Mesenchymal stem cell (in vitro differentiated cells and primary cell): ENCODE measurements at places on chromosomes 11 and 22.

GRCh38 chr11:86303257-86303656, 1.2 kb downstream of the HIKESHI start:
- no peaks in the 10 kb centered on the region for H3K36me3 ChIP-seq
- H3K27me3 ChIP-seq = no peaks in the 10 kb centered on the region
- no peaks in the 10 kb centered on the region for H3K4me1 ChIP-seq
- DNase-seq = peak; percentile 23

GRCh38 chr11:133402551-133402950, 129.8 kb downstream of the OPCML start:
- no peak for DNase-seq
- no peaks in the 10 kb centered on the region for H3K36me3 ChIP-seq
- H3K4me3 ChIP-seq = no peak overlapping the region
- H3K27ac ChIP-seq = no peak overlapping the region

GRCh38 chr22:19290400-19291217, 910 bp downstream of the CLTCL1 start:
- H3K27ac ChIP-seq = no peak overlapping the region
- H3K36me3 ChIP-seq = no peaks in the 10 kb centered on the region
- peaks cover 20% of the 10 kb centered on the region for H3K4me1 ChIP-seq
- peak; percentile 42 for DNase-seq
- H3K4me3 ChIP-seq = peak overlapping the region; percentile 86

DNA sequence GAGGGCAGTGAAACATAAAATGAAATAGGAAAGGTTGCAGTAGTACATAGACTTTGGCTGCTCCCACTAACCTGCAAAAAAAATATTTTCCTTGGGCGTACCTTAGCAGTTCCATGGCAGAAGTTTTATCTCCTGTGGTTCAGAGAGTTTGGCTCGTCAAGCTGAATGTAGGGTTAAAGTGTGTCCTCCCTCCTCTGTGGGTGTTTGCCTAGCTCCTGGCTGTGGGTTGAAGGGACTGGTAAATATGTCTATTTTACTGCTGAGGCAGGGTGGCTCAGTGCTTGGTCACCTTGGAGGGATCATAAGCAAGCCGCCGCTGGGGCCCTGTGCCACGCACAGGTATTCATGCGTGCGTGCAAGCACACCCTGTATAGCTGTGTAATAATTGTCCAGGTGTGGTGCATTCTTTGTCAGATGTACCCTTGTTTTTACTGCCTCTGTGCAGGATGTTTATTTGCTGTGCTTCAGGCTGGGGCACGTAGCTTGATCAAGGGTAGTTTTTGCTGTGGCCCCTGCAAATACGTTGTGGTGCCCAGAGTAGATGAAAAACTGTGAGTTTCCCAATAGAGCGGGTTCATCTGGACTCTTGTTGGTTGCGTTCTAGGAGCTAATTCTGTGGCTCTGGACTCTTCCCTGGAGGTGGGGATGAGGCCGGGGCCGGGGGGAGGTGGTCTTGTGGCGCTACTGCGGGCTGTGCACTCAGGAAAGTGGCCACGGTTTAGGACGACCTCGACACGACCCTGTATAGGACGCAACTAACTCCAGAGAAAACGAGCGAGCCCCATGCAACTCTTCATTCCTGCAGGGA, 732 bp upstream of the SORL1 start:
- H3K4me3 ChIP-seq = peak overlapping the region; percentile 62
- DNase-seq = no peak
- peaks cover 41% of the 10 kb centered on the region for H3K27me3 ChIP-seq
- H3K36me3 ChIP-seq = no peaks in the 10 kb centered on the region
- H3K4me1 ChIP-seq = peaks cover 11% of the 10 kb centered on the region
